ENCODE measurements at places on chromosomes 11 and 22.

GRCh38 chr11:35518766-35519165 lies 6.7 kb downstream of the PAMR1 start:
- no peak for DNase-seq

DNA sequence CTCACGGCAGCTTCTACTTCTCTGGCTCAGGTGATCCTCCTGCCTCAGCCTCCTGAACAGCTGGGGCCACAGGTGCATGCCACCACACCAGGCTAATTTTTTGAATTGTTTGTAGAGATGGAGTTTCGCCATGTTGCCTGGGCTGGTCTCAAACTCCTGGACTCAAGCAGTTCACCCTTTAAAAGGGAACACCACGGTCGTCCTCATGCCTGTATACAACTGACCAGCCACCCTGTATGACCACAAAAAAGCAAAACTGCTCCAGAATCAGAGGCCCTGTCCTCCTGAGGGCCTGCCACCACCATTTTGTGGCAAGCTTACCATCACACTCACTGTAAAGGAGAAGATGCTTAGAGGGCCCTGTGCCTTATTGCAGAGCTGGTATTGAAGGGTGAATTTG lies 2.2 kb downstream of the GLB1L3 start:
- no peak for DNase-seq

DNA sequence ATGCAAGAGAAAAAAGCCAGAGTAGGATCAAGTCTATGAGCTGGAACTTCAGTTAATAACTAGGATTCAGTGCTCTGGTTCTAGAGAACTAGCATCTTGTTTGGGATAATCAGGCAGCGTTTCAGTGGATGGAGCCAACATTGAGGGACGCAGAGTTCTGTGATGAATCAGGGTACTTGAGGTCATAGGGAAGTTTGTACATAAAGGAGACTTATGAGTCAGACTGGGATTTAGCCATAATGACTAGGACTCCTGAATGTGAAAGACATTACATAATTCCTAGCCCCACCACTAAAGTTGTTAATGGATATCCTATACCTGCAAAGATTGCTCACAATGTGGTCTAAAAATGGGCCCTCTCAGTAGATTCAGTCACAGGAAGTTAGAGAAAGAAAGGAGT lies 6.8 kb downstream of the SLN start:
- no peak for DNase-seq

DNA sequence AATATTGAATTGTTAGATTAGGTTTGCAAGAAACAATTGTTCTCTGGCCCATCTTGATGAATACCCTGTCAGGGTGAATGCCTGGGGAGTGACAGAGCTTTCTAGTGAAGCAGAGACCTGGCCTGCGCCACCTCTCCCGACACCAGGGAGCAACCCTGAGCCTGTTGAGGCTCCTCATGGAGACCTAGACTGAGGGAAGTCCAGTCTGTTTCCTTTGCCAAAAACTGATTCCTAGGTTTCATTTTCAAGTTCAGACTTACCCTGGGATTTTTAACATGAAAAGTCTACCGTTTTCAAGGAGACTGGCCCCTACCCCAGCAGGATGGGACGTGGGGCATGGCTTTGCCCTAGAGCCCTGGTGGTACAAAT lies 173.7 kb upstream of the SORL1-AS1 start:
- no peak for DNase-seq

DNA sequence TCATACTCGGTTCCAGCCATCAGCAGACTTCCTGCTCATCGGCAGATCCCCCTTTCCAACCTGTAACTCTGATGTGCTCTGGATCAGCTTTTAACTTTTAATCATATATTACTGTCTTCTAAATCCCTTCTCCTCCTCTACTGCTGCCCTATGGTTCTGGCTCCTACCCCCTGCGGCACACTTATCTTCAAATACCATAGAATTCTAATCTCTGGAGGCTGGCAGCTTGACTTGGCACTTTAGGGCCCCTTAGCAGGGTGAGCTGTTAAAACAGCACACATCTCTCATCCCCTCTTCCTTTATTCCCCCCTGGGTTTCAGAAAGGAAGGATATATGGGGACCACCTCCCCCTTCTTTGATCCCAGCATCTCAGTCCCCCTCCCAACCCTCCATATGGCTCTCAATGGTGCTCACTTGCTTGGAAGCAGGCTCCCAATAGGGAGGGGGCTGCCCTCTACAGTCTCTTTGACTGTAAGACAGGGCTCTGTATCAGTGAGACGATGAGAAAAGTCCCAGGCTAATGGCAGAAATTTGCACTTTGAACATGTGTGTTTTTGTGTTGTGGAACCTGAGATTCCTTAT lies 4.4 kb upstream of the CNTF start:
- no peak for DNase-seq

GRCh38 chr11:16382638-16383380 lies 26.5 kb upstream of the SOX6 start:
- DNase-seq: no peak

DNA sequence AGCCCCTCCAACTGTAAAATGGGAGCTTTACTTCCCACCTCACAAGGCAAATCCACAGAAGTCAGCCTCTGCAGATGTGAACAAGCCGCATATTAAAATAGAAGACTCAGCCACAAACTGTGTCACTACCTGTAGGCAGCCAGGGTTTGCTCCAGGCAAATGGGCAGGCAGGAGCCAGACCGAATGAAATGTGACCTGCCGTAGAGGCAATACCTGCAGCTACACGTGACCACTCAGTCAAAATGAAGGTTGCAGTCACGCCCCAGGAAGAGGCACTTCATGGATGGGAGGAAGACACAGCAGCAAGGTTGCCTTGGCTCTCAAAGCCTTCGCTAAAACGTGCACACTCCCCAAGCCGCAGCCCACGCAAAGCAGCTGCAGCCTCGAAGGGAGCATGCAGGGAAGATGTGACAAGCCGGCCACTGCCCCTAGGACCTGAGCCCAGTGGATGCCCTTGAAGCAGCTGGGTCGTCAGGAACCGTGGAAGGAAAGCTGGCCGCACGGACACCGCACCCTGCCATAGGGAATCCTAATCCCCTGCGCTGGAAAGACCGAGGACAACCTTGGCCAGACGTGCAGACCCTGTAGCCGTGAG lies 53.1 kb downstream of the SHANK2 start:
- no peak for DNase-seq

DNA sequence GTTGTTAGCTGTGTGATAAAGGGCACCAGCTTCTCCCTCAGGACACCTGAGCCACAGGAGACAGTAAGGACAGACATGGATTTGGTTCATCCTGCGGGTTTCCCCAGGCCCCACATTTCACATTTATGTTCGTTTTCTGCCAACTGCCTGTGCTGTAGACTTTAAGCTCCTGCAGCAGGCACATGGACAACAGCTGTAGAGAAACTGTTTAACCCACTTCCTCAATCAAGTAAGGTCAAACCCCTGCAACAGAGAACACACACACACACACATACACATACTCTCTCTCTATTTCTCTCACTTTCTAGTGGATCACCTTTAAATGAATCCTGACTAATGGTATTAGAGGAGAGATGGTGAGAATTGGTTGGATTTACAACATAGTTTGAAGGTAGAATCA lies 90.7 kb downstream of the C11orf87 start:
- DNase-seq: no peak

Data from activated CD4-positive, alpha-beta memory T cell treated with anti-CD3 and anti-CD28 coated beads for 36 hours (primary cell).